ENCODE measurements at places on chromosomes 3 and 15. TPM values are rescaled to one million over a fixed set of nuclear protein-coding genes. Genes with fewer than 3 reads are reported as not detected.

The C3orf49 gene
- polyA plus RNA-seq = not detected

DNA sequence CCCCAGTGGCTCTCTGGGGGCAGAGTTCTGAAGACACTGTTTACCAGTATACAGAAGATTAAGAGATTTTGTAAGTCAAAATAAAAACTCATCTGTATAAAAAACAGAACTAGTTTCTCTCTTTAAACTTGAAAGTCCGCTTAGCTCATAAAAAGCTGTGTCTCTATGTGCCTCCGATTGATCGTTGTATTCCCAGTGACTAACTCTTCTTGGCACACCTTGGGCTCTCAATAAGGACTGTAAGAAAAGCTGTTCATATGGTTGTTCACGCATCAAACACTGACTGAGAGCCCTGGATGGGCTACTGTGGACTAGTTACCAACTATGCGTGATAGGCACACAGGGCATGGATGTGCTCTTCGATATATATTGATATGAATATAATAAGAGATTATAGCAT is 107.9 kb downstream of the P3H2 start:
- no peak for DNase-seq

DNA sequence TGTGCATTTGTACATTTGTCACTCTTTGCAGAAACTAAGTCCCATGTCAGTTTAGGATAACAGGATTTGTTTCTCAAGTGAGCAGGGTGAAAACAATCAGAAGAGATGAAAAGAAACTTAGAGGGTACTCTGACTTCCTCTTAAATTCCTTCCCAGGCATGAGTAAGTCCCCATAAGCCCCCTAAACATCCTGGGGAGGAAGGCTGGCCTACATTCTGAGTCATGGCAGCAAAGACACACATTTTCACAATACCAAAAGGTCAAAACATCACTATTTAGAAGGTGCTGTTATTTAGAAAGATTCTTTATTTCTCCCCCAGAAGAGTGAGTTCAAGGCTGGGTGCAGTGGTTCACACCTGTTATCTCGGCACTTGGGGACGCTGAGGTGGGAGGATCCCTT is 7.6 kb upstream of the FOXP1 start:
- no peak for DNase-seq

DNA sequence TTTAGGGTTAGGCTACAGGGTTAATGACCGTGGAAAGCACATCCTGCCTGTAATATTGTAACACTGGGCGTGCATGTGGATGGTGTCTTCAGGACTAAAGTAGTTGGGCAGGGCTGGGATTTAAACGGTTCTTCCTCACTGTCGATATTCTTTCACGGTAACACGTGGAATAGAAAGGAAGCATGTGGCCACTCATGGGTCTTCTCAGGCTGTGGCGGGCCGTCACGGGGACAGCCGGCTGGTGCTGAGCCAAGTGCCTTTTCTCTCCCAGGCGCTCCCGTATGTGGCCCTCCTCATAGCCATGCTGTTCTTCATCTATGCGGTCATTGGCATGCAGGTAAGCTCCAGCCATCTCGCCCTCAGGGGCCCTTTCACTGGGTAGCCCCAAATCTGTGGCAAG is 73.7 kb downstream of the CHDH start:
- DNase-seq = no peak

The RRP9 gene
- 17.8 TPM for polyA plus RNA-seq

DNA sequence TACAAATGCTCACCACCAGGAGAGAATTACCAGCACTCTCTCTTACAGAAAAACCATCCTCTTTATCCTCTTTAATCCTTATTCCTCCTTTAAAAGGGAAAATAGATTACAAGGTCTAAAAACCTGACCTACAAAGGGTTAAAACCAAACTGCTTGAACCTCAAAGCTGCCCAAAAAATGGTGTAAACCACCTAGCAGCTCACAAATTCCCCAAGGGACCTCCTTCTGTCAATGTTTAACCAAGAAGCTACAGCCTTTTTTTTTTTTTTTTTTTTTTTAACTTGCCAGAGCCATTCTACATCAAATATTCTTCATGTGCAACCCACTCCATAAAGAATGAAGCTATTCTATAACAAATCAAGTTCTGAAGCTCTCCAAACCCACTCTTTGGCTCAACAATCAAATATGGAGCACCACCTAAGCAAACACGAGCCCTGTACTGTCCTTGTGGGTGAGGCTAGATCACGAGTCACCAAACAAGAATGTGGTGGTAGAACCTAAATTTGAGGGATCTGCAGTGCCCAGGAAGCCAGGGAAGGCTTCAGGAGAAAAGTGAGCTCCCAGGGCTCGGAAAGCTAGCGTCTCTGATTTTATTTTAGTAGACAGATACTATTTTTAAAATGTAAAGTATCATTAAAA is 20.1 kb downstream of the OSBPL10 start:
- DNase-seq = no peak

DNA sequence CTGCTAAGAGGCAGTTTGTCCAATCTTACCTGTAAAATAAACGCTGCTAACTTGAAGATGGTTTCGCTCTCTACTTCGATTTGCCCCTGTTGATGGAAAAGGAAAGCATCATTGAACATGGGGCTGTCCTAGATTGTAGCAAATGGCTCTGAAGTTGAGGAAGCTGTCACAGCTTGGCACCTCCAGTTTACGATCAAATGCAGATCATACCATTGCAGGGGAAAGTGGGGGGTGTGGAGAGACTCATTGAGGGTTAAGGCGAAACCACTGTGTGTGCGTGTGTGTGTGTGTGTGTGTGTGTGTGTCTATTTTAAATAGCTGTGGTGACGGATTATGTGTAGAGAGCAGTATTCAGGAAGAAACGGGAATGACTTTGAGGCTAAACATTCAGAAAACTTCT is 127.6 kb upstream of the LMOD3 start:
- peak; percentile 84 for DNase-seq

GRCh38 chr3:127392156-127392490 is 104.3 kb upstream of the PRR20G start:
- DNase-seq = no peak

The CAMKV gene
- polyA plus RNA-seq = not detected

GRCh38 chr3:104066658-104067057 is 1300.1 kb upstream of the ALCAM start:
- DNase-seq = no peak

DNA sequence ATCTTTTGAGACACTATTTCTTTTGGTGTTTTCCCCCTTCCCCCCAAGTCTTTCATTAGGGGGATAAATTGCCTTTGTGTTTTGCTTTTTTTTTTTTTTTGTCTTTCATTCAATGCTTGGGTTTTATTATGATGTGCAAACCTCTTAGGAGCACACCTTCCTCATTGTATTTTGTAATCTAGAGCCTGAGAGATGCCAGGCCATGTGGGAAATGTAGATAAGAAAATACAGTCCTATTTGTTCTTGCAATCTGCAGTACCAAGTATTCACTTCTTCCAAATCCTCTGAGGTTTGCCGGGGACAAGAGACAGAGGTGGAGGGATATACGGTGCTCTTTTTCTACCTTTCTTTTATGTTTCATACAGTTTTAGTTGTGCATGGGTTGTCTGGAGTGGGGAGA is 66.7 kb downstream of the LARS2 start:
- DNase-seq = no peak

- peak; percentile 68 for DNase-seq
Measured at GRCh38 chr3:126245811-126246727, 65.7 kb upstream of the ALDH1L1 start.

All from kidney (tissue), 22 donors.